ENCODE measurements at places on chromosomes 2 and 18.

DNA sequence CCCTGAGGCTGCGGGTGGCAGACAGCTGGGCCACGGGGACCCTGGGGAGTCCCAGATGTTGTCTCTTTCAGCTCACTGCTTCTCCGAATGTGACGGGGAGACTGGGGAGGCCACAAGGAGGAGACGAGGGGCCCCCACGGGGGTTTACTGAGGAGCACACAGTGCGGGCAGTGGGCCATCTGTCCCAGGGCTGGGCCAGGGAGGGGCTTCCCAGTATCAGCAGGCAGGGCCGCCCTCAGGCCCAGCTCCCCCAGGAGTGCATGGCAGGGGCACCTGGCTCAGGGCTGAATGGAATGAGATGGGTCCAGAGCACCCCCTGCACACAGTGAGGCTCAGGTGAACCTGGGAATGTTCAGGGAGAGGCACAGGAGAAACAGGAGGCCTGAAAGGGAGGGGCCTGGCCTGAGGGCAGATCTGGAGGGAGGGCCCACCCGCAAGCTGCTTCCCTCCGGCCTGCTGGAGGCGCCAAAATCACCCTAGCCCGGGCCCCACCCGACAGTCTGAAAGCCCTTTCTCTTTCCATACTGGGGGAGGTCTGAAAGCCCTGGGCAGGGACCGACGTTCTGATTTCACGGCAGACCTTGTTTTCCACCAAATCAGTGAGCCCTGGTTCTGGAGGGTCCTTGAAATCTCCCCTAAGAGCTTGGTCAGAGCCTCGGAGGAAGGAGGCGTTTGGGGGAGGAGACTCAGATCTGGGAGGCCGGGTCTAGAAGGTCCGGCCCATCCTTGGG, 35.5 kb upstream of the PTMA start:
- no peak for DNase-seq

DNA sequence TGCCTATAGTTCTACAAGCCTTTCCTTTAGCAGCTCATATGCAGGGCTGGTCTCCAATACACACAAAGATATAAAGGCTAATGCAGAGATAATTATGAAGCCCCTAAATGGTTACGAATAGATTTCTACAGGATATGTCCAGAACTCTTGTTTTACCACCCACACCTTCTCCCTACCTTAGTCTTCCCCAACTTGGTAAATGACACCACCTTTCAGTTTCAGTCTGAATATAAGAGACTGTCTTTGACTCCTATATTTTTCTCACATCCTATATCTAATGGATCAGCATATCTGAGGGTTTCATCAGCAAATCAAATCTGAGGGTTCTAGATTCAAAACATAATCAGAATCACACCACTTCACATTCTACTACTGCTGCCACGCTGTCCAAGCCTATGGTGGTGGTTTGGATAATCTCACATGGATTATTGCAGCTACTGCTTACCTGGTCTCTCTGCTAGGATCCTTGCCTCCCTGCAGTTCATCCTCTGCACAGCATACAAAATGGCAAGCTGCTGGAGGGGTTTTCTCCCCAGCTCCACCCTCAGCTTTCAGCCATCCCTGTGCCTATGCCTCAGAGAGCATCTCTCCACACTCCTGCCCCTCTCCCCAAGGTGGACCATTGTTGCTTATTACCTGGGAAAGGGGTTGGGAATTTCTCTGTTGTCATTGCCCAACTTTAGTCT, 178.0 kb upstream of the SPOPL start:
- no peak for DNase-seq

DNA sequence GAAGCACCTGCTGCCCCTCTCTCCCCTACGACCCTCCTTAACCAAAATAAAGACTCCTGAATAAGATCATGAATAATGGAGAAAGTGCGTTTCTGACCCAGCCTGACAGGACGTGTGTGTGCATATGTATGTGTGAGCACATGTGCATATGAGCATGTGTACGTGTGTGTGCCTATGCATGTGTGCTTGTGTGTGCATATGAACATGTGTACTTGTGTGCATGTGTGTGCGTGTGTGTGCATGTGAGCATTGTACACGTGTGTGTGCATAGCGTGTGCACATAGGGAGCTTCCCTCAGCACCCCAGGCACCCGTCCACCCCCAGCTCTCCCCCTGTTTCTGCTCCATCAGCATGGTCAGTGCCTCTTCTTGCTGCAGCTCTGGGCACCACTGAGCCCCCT, 10.7 kb downstream of the KCNIP3 start:
- no peak for DNase-seq

GRCh38 chr2:228613133-228613850, 431.8 kb upstream of the SPHKAP start:
- no peak for DNase-seq

DNA sequence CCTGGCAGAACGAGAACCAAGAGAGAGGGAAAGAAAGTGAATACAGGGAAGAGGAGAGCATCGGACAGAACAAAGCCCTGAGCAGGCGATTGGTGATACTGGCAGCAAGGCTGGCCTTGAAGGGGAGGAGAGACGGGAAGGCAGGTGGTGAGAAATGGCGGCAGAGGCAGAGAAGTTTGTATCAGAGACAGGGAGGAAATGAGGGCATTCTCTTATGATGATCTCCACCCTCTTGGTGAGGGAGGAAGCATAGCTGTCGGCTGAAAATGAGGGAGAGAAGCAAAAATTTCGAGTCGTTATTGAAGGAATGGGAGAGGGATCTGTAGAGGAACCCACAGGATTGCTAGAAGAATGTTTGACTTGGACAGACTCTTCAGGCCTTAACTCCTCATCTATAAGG, 80.6 kb downstream of the CLIP4 start:
- DNase-seq = no peak

DNA sequence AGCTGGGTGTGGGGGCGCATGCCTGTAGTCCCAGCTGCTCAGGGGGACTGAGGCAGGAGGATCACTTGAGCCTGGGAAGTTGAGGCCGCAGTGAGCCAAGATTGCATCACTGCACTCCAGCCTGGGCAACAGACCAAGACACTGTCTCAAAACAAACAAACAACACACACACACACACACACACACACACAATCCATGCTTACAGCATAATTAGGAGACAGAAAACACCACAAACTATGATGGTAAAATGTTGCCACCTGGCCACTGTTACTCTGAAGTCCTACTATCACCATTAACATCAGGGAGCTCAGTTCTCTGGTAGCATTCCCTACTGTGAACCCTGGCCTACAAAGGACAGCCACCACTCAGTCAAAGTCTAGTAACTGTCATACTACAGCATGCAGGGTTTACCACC, 18.3 kb downstream of the DNPEP start:
- DNase-seq = no peak

DNA sequence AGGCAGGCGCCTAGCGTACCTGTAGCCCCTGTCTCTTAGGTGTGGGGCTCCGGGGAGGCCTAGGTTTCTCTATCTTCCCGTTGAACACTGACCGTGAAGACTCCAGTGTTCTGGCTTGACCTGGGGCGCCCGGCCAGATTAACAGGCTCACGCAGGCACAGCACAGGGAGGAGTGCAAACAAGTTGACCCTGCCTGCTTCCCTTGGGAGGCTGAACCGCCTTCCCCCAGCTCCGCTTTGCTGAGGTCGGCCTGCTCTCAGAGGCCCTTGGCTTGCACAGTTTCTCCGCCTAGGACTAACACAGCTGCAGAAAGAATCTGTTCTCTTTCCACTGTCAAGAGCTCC, 567 bp downstream of the PCYOX1 start:
- DNase-seq = peak; percentile 1

- no peak for DNase-seq
Measured at GRCh38 chr2:66317268-66317890, 117.5 kb upstream of the MEIS1 start.

DNA sequence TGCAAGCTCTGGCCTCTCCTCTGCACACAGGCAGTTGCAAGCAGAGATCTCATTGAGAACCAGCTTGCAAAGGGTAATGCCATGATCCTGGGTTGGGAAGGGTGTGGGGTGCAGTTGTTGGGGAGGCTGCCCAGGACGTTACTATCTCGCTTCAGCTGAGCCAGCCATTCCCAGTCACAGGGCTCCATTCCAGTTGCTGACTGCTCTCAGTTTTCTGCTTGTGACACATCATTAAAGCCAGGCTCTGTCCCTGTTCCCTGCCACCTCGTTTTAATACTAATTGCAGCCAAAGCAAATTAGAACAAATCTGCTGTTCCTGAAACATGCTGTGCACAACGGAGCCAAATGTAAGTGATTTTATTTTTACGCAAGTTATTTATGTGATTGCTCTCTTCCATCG, 62.5 kb upstream of the SMAD2 start:
- no peak for DNase-seq

DNA sequence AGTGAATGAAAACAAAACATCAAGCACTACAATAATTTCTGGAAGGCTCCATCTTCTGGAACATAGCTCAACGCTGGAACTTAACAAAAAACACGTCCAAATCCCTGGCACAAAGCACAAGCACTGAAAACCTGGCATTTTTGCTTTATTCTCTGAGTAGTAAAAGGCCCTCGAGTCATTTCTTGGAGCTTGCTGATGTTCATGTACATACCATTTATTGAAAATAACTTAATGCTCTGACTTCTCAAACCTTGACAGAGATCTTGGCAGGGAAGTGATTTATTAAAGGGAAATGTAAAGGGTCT, 76.5 kb upstream of the STK17B start:
- no peak for DNase-seq

DNA sequence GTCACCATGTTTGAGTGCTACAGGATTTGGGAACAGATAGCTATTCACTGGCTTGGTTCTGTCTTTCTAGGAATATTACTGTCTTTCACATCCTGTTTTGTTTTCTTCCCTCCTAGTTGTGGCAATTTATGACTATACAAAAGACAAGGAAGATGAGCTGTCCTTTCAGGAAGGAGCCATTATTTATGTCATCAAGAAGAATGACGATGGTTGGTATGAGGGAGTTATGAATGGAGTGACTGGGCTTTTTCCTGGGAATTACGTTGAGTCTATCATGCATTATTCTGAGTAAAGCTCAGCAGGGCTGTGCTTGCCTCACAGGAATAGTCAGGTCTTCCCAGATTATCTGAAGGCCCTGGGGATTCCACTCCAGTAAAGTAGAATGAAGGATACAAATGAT, 98.9 kb downstream of the ABI2 start:
- DNase-seq = no peak

- DNase-seq = no peak
Measured at GRCh38 chr2:104406261-104406726, 447.6 kb upstream of the POU3F3 start.

- DNase-seq = no peak
Measured at GRCh38 chr18:31658670-31659575, 25.5 kb downstream of the B4GALT6 start.

GRCh38 chr2:238465487-238466242, 38.9 kb downstream of the ASB1 start:
- no peak for DNase-seq

DNA sequence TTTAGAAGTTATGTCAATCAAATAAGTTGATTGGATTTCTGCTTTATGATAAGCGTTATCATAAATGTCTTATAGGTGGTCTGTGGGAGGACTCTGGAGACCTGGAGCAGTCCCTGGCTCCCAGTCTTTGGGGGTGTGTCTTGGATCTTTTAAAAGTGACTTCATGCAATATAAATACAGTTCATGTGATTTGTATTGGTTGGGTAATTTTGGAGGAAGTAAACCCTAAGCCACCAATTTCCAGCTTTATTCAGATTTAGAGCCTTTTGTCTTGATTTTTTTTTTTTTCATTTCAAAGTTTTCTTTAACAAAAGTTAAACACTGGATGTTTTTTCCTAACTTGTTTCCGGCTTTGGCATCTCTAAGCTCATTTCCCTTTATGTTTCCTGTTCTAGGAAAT, 68.8 kb downstream of the MAP4K4 start:
- DNase-seq = no peak

DNA sequence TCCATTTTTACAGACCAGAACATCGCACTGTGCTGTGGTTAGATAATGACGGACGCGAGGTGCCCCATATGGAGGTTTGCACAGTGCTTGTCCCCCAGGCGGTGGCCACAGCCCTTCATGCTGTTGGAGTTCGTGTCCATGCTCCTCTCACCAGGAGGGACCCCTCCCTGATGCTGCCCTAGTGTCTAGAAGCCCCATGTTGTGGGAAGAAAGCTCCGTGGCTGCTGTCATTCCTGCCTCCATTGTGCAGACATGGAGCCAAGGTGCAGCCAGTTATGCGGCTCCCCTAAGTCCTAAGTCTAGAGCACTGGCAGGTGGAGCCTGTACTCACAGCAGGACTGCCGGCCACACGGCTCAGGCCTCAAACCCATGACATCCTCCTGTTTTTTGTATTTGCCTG, 464.9 kb downstream of the EIPR1 start:
- DNase-seq = no peak

GRCh38 chr2:202015471-202015870, 18.2 kb upstream of the FZD7 start:
- no peak for DNase-seq

DNA sequence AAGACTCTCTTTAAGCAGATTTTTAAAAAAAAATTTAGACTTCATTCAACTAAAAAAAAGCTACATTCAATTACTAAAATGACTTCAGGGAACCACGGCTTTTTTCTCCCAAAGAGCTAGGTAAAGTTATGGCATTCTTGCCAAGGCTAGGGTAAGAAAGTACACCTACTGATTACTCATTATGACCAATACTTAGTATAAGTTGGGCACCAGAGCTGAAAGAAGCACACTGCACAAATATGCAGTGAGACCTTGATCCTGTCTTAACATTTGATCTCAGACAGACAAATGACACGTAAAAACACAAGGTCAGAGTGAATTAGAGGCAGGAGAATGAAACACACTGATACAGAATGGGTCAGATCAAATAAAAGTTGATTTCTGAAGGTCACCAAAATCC, 88.7 kb downstream of the THADA start:
- DNase-seq = no peak

DNA sequence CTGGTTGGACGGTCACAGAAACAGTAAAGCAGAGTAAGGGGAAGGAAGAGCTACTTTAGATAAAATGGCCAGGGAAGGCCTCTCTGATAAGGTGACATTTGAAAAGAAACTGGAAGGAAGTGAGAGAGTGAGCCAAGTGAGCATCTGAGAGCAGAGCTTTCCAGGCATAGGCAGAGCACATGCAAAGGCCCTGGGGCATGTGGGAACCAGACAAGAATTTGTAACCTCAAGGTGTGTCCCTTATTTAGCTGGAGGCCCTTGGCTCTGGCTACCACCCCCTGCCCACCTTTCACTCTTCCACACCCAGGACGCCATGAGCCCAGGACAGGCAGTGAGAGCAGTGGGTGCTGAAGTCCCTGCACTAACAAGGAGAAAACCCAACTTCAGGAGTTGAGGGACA, 116.0 kb downstream of the CELF4 start:
- DNase-seq = no peak

- no peak for DNase-seq
Measured at GRCh38 chr2:197238043-197238365, 72.6 kb downstream of the ANKRD44 start.

DNA sequence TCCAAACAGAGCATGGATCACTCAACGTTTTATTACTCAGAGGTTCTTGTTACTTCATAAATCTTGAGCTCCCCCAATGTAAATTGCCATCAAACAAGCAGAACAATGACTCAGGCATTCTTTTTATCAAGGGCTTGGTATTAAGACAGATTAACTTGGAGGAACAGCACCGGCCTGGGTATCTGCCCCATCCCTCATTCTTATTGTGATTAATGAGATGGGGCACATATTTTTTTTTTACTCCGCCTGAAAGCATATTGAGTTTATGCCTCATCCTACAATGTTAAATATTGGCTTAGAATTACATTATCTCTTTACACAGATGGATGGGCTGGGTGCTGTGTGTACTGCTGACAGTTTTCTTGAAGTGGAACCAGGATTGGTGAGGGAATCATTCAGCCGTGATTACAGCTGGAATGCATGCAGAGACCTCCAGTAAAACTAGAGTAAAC, 387.3 kb downstream of the CLIP4 start:
- no peak for DNase-seq

All from T-helper 22 cell (primary cell).